ENCODE measurements at places on chromosomes 16 and 17.

GRCh38 chr17:35433075-35433894 lies 985 bp upstream of the SLFN12 start:
- DNase-seq: peak; percentile 54

DNA sequence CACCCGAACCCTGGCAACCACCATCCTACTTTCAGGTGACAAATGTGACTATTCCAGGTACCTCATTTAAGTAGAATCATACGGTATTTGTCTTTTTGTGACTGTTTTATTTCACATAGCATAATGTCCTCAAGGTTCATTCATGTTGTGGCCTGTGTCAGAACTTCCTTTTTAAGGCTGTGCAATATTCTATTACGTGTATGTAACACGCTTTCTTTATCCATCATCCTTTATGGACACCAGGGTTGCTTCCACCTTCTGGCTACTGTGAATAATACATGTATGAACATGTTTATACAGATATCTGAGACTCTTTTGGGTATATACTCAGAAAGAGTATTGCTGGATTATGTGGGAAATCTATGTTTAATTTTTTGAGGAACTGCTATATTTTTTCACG lies 28.7 kb upstream of the RSL1D1 start:
- DNase-seq: no peak

DNA sequence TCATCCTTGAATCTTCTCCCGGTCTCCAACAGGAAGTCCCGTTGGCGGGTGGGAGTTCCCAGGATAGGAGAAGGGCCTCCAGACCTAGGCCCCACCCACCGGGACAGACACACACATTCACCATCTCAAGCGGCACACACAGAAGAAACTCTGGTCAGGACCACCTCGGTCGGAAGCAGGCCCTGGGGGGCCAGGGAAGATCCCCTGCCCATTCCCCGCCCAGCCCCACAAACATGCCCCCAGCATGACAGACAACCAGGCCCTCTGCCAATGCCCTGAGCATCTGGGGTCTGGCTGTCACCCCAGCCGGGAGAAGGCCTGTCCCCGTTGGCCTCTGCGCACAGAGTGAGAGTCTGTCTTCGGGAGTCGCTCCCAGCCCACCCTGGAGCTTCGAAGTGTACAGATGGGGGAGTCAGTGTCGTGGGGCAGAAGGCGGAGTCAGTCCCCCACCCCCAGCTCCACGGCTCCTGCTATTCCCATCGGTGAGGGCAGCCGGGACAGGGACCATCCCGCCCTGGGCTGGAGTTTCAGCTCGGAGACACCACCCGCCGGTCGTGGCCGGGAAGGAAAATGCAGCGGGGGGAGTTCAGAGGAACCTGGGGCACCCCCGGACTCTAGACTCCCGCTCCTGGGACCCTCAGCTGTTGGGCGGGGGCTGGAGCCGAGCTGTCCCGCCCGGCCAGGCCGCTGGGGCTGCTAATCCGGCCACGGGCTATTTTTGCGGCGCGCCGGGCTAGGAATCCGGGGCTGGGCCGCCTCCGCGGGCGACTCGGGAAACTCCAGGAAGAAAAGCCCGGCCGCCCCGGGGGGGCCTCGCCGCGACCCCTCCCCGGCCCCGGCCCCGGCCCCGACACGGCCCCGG lies 660 bp downstream of the RHBDF1 start:
- no peak for DNase-seq

- peak; percentile 49 for DNase-seq
Observed at GRCh38 chr16:11356573-11357331, 11.5 kb downstream of the RMI2 start.

- no peak for DNase-seq
Observed at GRCh38 chr17:10585529-10585928, 36.1 kb upstream of the MYH2 start.

DNA sequence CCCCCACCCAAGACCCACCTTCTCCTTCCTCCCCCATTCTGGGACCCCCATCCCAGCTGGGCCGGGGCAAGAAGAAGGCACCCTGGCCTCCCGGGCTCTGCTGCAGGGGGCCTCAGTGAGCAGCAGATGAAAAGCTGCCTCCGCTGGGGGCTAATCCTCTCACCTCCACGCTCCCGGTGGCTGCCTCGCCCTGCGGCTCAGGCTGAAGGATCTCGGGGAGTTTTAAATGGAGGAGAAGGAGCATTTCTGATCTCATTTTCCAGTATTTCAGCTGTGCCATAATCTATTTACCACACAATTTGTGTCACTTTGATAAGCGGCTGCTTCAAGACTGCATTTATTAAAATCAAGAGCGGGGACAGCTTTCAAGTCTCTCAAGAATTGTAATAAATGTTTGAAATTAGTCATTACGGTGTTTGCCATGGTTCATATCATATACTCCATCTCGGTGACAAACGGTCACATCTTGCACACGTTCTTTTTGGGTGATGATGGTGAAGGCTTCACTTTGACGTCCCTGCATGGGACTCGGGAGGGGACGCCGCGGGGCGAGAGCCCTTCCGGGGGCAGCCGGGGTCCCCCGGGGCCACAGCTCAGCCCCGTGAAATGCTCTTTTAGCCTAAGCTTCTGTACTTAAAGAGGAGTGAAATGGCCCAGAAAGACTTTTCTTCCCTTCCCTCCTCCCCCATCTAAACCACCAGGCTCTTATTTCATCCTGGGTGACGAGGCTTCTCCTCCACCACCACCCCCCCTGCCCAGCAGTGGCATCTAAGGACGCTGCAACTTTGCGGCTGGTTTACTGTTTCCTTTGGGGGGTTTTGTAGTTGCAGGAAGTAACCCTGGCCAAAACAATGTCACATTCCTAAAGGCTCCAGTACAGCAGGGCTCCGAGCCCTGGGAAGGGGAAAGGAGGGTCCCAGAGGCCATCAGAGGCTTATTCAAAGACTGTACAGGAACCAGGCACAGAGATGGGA lies 313.1 kb upstream of the TNRC6C start:
- peak; percentile 35 for DNase-seq

GRCh38 chr16:17544785-17545184 lies 74.0 kb upstream of the XYLT1 start:
- no peak for DNase-seq

GRCh38 chr17:35716897-35717465 lies 14.5 kb upstream of the RASL10B start:
- DNase-seq: no peak

DNA sequence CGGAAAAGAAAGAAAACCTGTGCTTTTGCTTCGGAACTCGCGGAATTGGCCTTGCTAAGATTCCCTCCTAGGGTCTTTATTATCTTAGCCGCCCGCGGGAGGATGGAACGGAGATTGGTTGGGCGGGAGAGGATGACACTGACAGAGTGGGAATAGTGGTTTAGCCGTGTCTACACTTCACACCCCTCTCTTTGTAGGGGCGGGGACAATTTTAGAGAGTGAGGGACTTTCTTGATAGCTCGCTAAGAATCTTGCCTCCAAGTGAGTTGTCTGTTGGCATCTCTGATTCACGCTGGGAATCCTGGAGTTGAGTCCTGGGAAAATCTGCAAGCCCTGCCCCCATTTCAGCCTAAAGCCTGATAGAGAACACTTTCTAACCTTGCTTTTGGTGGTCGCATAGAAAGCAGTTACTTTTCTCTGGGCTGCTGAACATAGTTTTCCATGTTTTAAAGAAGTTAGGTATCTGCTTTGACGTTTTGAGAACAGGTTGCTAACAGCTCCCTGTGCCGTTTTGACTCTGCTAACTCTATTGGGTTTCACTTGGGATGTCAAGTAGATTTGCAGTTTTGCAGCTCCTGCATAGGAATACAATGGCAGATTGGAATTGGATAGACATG lies 697 bp downstream of the NOL11 start:
- DNase-seq: peak; percentile 24

DNA sequence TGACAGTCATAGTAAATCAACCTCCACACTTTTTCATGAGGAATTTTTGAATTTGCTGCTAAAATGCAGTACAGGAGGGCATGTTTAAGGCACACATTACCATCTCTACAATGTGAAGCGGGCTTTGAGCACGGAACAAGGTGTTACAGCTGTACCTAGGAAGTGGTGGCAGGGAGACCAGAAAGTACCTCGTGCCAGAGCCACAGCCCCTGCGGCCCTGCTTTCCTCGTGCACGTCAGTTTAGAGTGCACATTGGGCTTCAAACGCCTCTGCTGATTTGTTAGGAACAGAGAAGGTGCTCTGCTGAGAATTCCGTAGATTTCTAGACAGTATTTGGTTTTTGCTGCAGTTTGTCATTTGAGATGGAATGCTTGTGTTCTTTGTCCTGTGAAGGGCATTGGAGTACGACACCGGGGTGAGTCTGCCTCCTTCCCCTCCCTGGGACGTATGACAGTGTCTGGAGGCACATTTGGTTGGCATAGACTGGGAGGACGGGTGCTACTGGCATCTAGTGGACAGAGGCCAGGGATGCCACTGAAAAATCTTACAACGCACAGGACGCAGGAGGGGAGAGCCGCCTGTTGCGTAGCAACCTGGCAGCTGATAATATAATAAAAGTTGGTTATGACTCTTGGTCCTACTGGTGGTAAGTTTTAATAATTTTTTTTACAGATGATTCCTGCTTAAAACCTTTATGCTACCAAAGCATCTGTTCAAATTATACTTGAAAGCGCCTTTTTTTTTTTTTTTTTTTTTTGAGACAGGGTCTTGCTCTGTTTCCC lies 9.1 kb downstream of the FOXK2 start:
- no peak for DNase-seq

GRCh38 chr16:87017371-87018012 lies 299.7 kb downstream of the C16orf95 start:
- DNase-seq: no peak

DNA sequence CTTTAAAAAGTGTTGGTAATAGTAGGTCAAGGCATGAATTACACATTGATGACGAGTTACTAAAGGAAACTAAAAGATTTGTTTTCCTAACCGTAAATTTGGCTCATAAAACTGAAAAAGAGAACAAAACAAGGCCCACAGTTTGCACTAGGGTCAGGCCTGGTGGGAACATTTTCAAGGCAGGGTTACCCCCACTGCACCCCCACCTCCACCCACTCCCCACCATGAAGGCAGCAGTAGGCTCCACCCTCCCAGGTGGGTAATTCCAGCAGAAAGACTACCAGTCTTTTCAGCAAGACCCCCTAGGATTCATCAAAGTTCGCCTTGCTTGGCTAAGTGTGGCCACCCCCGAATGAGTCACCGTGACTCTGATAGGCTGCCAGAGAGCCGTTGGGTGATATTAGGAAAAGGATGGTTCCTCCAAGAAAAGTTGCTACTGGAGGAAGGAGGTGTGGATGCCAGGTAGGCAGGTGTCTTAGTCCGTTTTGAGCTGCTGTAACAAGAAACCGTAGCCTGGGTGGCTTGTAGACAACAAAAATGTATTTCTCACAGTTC lies 8.6 kb downstream of the DNAAF1 start:
- no peak for DNase-seq

- DNase-seq: no peak
Observed at GRCh38 chr17:75832164-75832651, 12.0 kb downstream of the UNC13D start.

- no peak for DNase-seq
Observed at GRCh38 chr17:57676543-57676942, 68.6 kb downstream of the CCDC182 start.

GRCh38 chr16:10946308-10946707 lies 1.9 kb downstream of the CLEC16A start:
- no peak for DNase-seq

- DNase-seq: no peak
Observed at GRCh38 chr16:49630783-49631182, 225.1 kb downstream of the ZNF423 start.

DNA sequence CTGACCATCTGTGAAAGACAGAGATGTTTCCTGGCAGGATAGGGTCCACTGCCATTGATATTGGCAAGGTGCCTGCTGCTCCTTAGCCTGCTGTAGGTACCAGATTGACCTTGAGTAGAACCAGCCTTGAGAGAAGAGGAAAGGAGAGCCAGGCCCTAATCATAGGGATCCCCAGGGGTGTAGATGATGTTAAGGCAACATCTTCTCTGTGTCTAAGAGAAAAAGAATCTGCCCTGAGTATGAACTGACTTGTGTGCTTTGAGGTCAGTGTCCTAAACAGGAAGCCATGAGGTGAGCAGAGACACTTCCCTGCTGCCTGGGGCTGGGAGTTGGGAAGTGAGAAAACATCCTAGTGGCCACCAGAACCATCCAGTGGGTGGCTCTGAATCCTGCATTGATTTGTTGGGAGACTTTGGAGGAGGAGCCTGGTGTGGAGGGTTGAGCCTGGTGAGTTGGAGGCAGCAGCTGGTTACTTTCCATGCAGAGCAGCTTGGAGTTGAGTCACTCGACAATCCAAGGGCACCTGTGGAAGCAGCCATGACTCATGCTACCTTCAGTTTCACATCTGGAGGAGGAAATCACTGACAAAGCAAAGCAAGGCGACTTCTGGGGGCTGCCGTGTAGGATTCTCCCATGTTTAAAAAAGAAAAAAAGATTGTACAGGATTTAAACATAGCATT lies 47.8 kb downstream of the BMERB1 start:
- DNase-seq: no peak

- DNase-seq: no peak
Observed at GRCh38 chr16:81821436-81822128, 42.5 kb downstream of the PLCG2 start.

- DNase-seq: no peak
Observed at GRCh38 chr16:63241497-63242028, 1205.3 kb upstream of the CDH8 start.

DNA sequence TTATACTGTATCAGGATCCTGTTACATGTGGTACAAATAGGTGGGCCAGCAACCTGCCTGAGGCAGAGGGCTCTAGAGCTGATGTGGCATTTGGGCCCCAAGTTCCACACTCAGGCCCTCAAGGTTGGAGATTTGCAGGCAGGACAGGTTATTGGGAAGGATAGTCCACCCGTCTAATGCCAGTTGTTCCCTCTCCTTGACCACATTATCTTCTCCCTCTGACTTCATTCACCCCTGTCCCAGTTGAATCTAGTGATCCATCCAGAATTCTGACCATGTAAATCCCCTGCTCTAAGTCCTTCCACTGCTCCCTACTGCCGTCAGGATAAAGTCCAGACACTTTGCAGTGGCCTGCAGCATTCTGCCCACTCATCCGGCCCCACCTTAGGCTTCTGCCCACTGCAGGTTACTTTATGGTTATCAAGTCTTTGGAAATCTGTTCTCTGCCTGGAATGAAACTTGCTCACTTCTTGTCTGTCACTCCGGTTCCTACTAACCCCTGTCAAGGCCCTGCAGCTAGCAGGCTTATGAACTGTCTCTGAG lies 1.9 kb upstream of the NFATC3 start:
- no peak for DNase-seq

- DNase-seq: no peak
Observed at GRCh38 chr16:31083981-31084380, 4.8 kb downstream of the PRSS53 start.

- no peak for DNase-seq
Observed at GRCh38 chr17:81398832-81399411, 3.7 kb downstream of the BAHCC1 start.

Data from CD4-positive, alpha-beta T cell (primary cell).